ENCODE measurements at places on chromosomes 16 and 17. TPM values are rescaled to one million over a fixed set of nuclear protein-coding genes. Genes with fewer than 3 reads are reported as not detected.

- no peak for DNase-seq
Observed at GRCh38 chr16:11452298-11452697, 107.0 kb downstream of the RMI2 start.

DNA sequence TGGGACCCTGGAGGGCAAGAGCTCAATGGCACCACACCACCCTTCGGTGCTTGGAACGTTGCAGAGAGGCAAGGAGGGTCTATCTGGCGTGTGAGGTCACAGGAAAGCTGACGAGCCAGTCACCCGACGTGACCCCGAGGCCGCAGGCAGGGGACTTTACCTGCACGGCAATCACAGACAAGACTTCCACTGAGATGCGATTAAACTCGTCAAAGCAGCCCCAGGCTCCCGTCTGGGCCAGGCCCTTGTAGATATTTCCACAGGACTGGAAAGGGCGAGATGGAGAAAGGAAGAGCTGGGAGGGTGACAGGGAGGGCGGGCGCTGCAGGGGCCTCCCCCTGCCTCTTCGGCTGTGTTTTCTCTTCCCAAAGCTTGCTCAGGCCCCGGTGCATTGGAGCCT is 78.3 kb downstream of the DNAH17 start:
- no peak for DNase-seq

- DNase-seq = peak; percentile 70
Observed at GRCh38 chr17:77308861-77309726, 168.3 kb downstream of the SEC14L1 start.

DNA sequence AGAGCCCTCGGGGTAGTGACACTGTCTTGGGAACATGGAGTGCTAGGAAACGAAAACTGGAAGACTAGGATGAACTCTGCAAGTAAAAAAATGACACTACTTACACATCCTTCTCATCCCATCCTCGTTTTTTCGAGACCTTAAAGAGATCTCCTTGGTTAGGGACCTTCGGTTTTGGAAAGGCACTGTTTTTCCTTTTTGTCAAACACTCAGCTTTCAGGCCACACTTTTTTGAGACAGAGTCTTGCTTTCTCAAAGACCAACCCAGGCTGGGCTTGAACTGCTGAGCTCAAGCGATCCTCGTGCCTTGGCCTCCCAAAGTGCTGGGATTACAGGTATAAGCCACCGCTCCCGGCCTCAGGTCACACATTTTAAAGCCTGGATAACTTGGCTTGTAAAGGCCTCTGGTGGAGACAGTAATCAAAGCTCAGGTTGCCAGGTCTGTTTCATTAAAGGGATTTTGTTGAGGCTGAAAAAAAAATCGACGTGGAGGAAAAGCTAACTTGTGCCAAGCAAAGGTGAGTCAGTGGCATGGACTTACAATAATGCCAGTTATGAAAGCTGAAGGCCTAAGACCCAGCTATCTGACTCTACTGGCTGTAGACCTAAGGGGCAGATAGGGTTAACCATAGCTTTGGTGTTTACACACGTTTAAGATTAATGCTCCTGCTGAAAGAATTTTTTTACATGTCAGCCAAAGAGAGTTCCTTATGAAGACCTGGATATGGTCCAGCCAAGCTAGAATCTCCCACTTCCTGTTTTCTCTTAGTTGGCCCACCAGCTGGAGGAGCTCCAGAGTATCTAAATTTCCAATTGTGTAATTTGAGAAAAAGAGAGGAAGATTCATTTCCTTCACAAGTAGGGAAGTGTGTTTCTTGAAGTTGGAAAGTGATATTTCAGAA is 823 bp downstream of the NBR1 start:
- peak; percentile 97 for DNase-seq

TBC1D3K gene
- total RNA-seq = not detected

- DNase-seq = no peak
Observed at GRCh38 chr17:70750983-70751382, 581.7 kb downstream of the KCNJ2 start.

KRTAP4-5 gene
- total RNA-seq = not detected

Measured in M059J (cell line).